ENCODE measurements at places on chromosomes 2 and 18.

GRCh38 chr2:20182241-20182931, 42.5 kb downstream of the SDC1 start:
- no peak for DNase-seq

- no peak for DNase-seq
Observed at GRCh38 chr18:23351521-23351920, 101.6 kb upstream of the RIOK3 start.

DNA sequence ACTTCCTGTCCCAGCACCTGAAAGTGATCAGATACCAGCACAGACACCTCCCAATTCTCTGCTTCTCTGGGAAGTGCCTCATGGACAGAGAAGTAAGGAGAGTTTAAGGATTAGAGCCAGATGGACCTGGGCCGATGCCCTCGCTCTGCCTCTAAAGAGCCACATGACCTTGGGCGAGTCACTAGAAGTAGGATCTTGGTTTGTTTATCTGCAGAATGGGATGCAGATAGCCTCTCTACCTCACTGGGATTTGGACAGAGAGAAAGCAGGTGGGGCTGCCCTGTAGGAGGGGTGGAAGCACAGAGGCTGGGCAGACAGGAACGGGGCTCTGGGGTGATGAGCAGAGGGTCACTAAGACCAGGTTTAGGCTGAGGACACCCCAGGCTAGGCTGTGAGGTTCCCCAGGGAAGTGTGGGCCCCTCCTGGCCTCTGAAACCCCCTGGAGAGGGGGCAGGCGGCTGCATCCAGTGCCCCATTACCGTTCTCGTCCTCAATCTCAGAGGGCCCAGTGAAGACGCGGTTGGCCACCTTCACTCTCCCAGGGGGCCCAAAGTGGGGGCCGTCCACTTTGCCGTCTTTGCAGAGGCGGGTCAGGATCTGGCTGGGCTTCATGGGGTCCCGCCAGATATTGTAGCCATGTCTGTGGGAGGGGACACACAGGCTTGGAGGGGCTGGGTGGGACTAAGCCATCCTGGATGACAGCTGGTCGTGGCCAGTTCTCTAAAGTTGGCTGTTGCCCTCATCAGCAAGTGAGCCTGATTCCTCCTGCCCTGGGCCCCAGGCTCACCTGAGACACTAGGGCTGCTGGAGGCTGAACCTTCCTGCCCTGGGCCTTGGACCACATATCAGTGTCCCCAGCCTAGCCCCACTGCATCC, 13.3 kb downstream of the OTOF start:
- DNase-seq, result no peak

- DNase-seq, result no peak
Observed at GRCh38 chr2:23135481-23136100, 249.4 kb upstream of the KLHL29 start.

DNA sequence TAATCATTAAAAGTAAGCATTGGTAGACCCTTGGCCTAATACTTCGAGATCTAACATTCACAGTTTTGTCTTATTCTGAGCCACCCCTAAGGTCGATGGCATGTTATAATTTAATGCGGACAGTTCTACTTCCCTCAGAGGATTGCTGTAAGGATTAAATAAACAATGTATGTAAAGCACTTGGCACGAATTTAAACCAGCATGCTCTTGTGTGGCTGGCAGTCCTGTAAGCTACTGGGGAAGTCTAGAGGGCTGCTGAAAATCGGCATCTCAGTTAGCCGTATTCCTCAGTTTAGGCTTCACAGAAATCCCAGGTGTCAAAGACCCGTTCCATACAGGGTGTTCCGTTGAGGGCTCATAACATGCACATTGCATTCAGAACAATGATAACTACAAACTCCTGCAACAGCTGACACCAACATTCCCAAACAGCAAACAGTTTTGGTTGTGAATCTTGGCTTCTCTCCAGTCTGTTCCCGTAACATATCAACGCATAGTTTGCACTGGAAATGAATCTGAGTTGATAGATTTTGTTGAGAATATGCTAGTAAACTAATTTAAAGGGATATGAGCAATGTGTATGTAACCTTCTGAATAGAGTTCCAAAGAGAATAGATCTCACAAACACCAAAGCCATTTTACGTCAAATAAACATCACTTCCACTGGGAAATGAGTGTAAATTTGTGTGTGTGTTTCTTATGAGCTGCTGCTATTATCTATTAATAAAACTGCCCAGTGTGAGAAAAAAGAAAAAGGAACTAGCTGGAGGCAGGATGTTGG, 52.2 kb upstream of the ACKR3 start:
- DNase-seq, result no peak

GRCh38 chr2:189641590-189641989, 19.7 kb upstream of the ASNSD1 start:
- DNase-seq, result no peak

- DNase-seq, result no peak
Observed at GRCh38 chr18:39938676-39939608, 2016.1 kb upstream of the PIK3C3 start.

DNA sequence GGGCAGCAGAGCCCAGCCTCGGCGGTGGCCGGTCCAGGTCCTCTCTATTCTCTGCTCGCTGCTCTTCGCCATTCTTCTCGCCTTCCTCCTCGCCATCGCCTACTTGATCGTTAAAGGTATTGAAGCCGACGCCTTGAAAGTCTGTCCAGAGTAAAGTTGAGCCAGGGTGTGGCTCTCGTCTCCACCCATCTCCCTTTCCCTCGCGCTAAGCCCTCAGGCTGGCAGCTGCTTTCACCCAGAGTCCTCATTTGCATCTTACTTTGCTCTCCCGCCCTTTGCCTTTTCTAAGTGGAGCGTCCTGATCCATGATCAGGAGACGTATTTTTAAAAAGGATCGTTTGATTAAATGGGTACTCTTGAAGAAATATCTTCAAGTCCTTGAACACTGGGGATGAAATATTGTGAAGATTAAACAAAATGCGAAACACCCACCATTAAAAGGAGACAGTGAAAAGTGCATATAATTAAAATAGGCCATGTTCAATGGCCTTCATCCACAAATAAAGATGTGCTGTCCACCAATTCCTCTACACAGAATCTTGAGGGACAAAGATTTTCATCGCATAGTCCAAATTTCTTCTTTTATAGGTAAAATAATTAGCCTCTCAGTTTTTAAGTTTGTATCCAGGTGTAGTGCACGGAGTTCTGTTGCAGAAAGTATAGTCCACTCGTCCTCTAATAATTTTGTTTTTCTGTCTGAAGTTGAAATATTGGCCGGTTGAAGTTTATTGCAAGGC, 657 bp downstream of the ARL6IP6 start:
- DNase-seq, result no peak

DNA sequence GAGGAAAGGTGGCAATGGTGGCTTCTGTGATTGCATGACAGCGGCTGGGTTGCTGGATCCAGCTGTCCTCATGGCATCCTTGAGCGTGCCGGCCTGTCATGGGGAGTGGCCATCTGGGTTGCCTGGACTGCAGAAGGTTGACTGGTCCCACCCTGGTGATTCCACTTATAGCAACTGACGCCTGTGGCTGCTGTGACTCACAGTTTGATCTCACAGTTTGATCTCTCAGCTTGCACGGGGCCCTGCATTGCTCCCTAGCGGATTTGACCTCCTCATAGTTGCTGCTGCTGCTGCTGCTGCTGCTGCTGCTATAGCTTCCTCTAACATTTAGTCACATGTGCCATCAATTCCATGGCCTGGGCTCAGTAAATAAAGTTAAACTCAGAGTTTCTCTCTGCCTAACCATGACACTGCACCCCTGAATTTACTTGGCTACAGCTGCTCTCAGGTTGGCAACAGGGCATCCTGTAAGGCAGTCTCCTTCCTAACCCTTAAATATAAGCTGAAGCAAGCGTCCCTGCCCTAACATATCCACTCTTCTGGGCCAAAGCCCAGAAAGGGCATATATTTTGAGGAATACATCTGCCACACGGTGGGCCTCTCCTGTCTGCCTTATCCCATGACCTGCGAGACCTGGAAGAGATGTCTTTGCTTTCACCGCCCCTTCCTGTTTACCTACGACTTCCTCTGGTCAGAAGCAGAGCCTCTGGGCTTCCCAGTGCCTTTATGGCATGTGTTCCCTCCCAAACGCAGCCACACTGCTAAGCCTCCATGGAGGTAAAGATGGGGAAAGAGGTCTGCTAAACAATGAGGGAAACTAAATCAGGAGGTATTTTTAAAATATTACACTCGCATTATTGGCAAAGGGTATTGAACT, 37.8 kb upstream of the CCDC150 start:
- DNase-seq, result no peak

Measured in left colon (tissue), 2 donors.